ENCODE measurements at places on chromosomes 11 and 22. TPM values are rescaled to one million over a fixed set of nuclear protein-coding genes. Genes with fewer than 3 reads are reported as not detected.

DNA sequence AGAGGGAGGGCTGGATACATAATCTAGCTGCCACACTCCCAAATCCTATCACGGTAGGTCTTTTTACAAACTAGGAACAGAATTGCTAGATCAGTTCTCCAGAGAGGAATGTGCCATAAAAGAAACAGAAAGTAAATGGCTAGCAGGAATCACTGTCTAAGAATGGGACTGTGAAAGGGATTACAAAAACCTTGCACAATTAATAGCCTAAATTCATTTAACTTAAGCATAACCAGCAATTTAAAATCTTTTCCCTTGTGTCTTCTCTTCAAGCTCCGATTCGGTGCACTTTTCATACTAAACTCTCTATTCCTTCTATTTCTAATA lies 35.2 kb downstream of the APOL5 start:
- no peak for DNase-seq

- no peak for DNase-seq
Measured at GRCh38 chr11:118226781-118227180, 2.0 kb upstream of the JAML start.

- no peak for DNase-seq
Measured at GRCh38 chr11:92453055-92453454, 228.4 kb downstream of the FAT3 start.

RCOR2 gene
- 11.4 TPM for polyA plus RNA-seq

GRCh38 chr11:109731451-109731850 lies 309.5 kb downstream of the C11orf87 start:
- DNase-seq: no peak

GRCh38 chr22:22916215-22916951 lies 28.8 kb downstream of the IGLL5 start:
- no peak for DNase-seq

GRCh38 chr11:44955015-44955738 lies 4.5 kb upstream of the TP53I11 start:
- no peak for DNase-seq

- DNase-seq: no peak
Measured at GRCh38 chr11:3169255-3170043, 4.3 kb upstream of the OSBPL5 start.

- no peak for DNase-seq
Measured at GRCh38 chr22:48712558-48713271, 1115.0 kb downstream of the BRD1 start.

DNA sequence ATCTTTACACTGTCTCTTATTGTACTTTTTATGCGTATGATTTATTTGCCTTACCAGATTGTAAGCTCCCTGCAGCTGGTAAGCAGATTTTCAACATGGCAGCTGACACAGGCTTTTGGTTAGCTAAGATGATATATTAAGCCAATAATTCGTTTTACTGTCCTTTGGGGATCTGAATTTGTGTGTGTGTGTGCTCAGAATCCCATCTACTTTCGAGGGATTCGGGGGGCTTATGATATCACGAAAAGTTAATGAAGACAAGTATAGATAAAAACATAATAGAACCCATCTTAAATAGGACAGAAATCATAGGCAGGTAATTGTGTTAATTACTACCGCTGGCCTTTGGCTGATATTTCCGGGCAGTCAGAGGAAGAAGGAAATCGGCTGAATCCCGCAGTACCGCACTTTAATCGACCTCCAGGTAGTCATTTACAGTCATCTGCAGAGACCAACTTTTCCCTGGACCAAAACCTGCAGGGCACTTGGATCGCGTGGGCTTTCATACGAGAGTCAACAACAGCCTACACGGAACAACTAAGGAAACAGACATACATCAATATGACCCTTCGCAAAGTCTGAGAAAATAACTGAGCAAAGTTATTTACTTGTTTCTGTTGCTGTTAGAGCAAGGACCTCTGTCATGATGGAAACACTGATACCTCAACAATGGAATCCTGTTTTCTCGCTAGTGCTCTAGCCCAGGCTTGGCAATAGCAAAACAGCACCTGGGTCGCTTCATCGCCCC lies 802 bp downstream of the KBTBD3 start:
- peak; percentile 18 for DNase-seq

DNA sequence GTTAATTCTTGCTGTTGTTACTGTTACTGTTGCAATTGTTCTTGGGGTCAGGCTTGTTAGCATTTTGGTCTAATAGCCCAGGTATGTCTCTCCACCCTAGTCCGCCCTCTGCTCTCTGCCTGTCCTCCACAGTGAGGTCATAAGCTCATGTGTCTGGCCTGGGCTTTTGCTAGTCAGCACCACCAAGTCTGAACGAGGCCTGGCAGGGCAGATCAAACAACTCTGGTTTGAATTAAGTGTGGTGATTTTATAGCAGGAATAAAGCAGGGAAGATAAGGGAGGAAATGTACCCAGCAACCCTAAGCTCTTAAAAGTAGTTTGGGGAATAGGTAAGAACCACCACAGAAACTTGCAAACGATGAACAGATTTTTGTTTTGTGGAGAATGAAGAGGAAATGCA lies 98.7 kb downstream of the ABTB2 start:
- no peak for DNase-seq

ISX gene
- 0.20 TPM for polyA plus RNA-seq

GRCh38 chr22:39932918-39933649 lies 27.1 kb upstream of the TMA7B start:
- DNase-seq: no peak

- no peak for DNase-seq
Measured at GRCh38 chr11:83093634-83094033, 21.9 kb upstream of the RAB30 start.

GRCh38 chr22:44755417-44755816 lies 3.0 kb downstream of the ARHGAP8 start:
- no peak for DNase-seq

CASP5 gene
- polyA plus RNA-seq: not detected

- no peak for DNase-seq
Measured at GRCh38 chr11:9301720-9302119, 12.7 kb downstream of the TMEM41B start.

APOBEC3C gene
- polyA plus RNA-seq: 9.9 TPM

DNA sequence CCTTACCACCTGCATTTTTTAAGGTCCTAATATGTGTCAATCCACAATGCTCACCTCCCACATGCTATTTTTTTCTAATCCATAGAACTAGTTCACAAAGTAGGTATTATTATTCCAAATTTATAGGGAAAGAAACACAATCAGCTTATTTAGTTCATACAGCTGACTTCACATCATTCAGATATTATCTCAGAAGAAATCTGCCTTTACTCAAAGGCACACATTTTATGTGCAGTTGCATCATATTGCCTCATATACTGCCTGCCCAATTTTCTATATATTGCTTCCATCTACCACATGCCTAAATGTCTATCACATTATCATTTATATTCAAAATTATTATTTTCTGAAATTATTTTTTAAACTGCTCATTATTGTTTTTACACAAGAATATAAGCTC lies 88.7 kb upstream of the LUZP2 start:
- DNase-seq: no peak

- no peak for DNase-seq
Measured at GRCh38 chr22:44648085-44648820, 53.8 kb upstream of the PRR5 start.

ENTHD1 gene
- polyA plus RNA-seq: not detected

C11orf86 gene
- 0.25 TPM for polyA plus RNA-seq

MUC2 gene
- polyA plus RNA-seq: 0.08 TPM

DNA sequence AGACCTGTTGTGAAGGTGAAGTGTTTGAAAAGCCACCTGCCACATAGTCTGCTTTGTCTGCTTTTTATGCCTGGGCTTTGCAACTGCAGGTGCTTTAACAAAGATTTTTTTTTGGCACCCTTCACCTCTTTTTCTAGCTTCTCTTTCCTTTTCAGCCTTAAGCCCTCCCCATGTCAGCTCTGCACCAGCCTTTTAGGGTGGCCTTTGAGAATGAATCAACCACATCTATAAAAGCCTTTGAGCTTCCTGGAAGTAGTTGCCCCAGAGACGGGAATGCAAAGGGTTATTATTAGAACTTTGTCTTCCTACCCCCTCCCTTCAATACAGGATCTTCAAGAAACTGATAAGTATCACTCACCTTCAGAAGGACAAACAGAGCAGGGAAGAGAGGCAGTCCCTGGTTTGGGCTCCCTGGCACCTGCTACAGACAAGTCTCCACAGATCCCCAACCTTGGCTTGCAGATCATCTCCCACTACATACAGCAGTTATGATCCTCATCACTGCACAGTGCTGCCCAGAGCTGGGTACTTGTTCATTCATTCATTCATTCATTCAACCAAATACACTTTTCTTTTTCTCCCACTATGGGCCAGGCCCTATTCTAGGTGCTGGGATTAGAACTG lies 8.0 kb downstream of the PVALB start:
- DNase-seq: no peak

GRCh38 chr22:41933411-41934177 lies 7.0 kb upstream of the TNFRSF13C start:
- no peak for DNase-seq

- DNase-seq: no peak
Measured at GRCh38 chr11:12456651-12457579, 79.5 kb downstream of the PARVA start.

DNA sequence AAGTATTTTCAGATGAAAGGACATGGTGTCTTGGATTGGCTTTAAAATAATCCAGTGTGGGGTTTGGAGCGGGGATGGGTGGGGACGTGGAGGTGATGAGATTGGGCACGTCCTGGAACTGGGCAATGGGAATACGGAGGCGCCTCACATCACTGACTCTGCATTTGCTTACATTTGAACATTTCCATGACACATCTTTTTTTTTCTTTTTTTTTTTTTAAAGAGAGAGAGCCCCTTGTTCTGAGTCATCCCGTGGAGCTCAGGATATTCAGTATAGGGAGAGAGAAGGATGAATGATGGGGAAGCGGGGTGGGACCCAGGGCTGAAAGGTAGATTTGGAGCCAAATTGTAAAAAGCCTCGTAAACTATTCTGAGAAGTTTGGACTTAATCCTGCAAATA lies 142.7 kb downstream of the FBXO7 start:
- DNase-seq: no peak

DNA sequence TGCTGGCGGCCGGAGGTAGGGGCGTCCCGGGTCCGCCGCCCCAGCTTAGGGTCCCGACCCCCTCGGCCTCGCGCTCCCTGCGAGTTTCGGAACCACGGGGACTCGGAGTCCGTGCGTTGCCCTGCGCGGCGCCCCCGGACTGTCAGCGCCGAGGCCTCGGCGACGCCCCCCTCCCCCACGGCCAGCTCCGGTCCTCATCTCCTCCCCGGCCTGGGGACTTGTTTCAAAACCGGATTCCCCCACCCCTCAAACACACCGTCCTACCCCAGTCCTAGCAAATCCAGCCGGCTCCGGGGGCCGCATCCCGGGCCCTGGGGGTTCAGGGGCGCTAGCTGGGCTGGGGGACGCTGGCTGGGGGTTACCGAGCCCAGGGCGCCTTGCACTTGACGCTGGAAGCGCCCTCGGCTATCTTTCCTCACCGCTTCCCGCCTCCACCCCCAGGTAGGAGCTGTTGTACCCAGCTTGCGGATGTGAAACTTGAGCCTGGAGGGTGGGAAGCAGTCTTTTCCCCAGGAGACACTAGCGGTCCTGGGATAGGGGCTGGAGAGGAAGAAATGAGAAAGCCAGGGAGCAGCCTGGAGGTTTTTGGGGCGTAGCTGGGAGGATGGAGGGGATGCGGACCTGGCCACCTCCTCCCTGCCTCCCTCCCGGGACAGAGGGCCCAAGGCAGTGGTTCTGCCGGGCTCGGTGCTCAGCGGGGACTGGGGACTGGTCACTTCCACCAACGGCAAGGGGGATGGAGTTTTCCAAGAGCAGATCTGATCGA lies 550 bp downstream of the FBLN1 start:
- no peak for DNase-seq

DNA sequence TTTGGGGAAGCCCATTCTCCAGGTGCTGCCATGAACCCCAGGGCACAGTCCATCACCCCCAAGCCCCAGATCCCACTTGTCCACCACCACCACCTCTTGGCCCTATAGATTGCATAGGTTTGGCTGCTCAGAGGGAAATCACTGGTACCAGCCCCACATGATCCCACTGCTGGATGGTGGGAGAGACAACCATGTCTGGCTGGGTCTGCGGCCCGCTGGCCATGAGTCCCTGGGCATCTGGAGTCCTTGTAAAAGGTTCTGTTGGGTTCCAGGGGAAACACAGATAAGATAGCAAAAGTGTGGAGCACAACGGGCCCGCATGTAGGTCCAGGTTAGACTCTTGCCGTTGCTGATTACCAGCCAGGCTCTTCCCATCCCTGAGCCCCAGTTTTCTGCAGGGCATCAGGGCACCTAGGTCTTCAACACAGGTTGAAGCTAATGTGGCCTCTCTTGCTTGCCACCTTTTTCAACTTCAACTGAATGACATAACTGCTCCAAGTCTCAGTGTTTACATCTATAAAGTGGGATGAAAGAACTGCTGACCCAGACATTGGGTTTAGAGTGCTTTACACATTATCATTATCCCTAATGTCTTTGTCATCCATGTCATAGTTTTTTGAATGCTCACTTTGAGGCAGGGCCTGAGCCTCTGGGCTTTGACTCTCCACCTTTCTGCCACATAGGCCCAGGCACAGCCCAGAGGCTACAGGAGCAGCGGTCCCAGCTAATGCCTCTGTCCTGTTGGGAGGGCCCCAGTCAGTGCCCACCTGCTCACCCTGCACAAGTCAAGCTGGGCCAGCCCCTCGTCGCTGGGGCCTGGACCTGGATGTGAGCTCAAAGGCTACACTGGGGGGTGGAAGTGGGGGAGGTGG lies 1.0 kb upstream of the TANGO2 start:
- no peak for DNase-seq

IGF2 gene
- 1,117 TPM for polyA plus RNA-seq

DNA sequence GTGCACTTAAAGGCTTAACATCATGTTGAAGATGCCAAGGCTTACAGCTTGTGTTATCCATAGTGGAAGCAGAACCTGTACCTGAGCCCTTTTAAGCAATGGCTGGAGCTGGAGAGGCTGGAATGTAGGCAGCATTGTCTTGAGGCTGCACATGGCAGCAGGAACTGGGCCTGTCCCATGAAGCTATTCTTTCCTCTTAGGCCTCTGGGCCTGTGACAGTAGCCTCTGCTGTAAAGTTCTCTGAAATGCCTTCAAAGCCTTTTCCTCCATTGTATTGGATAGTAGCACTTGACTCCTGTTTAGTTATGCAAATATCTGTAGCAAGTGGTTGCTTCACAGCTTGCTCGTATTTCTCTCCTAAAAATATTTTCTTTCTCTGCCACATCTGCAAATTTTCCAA lies 127.4 kb upstream of the ANO5 start:
- no peak for DNase-seq

UBTFL1 gene
- not detected for polyA plus RNA-seq
